ENCODE measurements at places on chromosomes 2 and 18. TPM values are rescaled to one million over a fixed set of nuclear protein-coding genes. Genes with fewer than 3 reads are reported as not detected.

The DHRS9 gene
- total RNA-seq, result not detected

The UGT1A4 gene
- total RNA-seq, result not detected

The PRKAG3 gene
- total RNA-seq, result not detected

- DNase-seq, result no peak
Observed at GRCh38 chr2:37357530-37357929, 13.1 kb downstream of the QPCT start.

- DNase-seq, result no peak
Observed at GRCh38 chr18:79912409-79912991, 39.0 kb downstream of the SLC66A2 start.

- no peak for DNase-seq
Observed at GRCh38 chr18:49837889-49838288, 24.6 kb upstream of the ACAA2 start.

DNA sequence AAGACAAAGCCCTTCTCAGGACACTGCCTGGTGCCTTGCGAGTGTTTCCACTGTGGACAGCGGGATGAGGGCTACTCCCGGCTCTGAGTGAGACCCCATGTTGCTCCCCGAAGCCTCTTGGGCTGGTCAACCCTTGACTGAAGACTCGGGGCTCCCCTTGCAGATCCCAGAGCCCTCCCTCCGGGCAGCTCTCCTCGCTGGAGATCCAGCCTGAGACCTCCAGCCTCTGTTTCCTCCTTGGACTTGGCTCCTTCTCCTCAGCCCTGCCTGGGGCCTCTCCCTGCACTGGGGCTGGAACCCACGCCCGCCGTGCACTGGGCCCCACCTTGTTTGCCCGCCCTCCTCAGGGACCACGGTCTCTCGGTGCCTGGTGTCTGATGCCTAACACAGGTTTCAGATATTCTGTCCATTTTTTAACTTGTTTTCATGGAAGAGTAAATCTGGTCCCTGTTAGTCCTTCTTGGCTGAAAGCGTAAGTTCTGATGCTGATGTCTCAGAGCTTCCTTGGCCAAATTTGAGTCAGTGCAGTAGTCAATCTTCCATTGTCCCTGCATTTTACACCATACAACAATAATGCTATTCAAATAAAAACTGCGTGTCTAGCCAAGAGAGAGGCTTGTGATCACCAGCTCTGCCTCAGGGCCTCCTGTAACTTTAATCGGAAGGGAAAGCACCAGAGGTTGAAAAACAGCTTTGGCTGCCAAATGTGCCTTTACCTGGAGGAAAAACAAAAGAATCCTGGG lies 139.3 kb upstream of the CTDP1 start:
- no peak for DNase-seq

- no peak for DNase-seq
Observed at GRCh38 chr2:12663306-12664037, 53.3 kb upstream of the TRIB2 start.

- no peak for DNase-seq
Observed at GRCh38 chr2:237429753-237430152, 15.8 kb upstream of the COL6A3 start.
